ENCODE measurements at places on chromosomes 3 and 15. TPM values are rescaled to one million over a fixed set of nuclear protein-coding genes. Genes with fewer than 3 reads are reported as not detected.

Gene OR5K2
- not detected for total RNA-seq

Gene CCRL2
- 0.09 TPM for total RNA-seq

Gene MYZAP
- 0.18 TPM for total RNA-seq

Gene BCL6
- 30.1 TPM for total RNA-seq

Gene ZPLD1
- 0.28 TPM for total RNA-seq

Gene SNURF
- total RNA-seq: 51.8 TPM

Gene CORO2B
- total RNA-seq: 5.3 TPM

Gene FRMD4B
- total RNA-seq: 0.14 TPM

Gene MINAR1
- 0.57 TPM for total RNA-seq

Gene CKMT1A
- 0.18 TPM for total RNA-seq

Gene TRH
- total RNA-seq: not detected

Gene TRAT1
- total RNA-seq: not detected

Gene NR1I2
- total RNA-seq: not detected

Gene MYD88
- 8.1 TPM for total RNA-seq

Gene GOLGA8N
- total RNA-seq: 4.4 TPM

Gene CISH
- total RNA-seq: 0.57 TPM

Measured in smooth muscle cell of bladder (primary cell).